ENCODE measurements at places on chromosomes 5 and 9.

- no peak for DNase-seq
Measured at GRCh38 chr5:69033690-69034089, 60.1 kb upstream of the SLC30A5 start.

DNA sequence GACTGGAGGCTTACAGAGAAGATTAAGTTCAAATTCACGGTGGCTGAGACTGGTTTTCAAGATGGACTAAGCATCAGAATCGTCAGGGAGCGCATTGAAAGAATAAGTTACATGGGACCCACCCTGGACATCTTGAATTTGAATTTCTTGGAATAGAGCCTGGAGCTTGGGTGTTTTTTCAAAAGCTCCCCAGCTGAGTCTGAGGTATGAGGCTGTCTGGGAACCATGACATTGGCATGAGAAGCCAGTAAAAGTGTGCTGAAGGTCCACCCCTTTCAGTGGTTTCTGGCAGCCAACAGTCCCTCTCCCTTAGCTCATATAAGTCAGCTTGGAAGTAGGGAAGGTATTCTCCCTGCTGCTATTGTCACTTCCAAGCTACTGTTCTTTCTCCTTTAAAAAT lies 97.8 kb downstream of the MAST4 start:
- no peak for DNase-seq

- no peak for DNase-seq
Measured at GRCh38 chr5:37881359-37881758, 41.5 kb upstream of the GDNF start.

- DNase-seq: peak; percentile 73
Measured at GRCh38 chr5:43075319-43076293, 35.5 kb upstream of the ANXA2R start.

DNA sequence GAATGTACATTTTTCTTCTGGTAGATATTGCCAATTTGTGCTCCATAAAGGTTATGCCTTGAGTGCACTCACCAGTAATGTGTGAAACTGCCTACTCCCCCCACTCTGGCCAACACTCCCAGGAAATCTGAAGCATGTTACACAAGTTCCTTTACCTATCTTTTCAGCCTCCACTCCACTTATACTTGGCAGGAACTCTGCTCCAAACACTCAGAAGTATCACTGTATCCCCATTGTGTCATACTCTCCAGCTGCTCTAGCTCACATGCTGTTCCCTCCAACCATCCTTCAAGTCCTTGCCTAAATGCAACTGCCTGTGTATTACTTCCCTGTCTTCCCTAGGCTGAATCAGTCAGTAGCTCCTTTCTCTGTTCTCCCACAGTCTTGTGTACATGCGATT lies 28.3 kb downstream of the POU4F3 start:
- DNase-seq: peak; percentile 4

DNA sequence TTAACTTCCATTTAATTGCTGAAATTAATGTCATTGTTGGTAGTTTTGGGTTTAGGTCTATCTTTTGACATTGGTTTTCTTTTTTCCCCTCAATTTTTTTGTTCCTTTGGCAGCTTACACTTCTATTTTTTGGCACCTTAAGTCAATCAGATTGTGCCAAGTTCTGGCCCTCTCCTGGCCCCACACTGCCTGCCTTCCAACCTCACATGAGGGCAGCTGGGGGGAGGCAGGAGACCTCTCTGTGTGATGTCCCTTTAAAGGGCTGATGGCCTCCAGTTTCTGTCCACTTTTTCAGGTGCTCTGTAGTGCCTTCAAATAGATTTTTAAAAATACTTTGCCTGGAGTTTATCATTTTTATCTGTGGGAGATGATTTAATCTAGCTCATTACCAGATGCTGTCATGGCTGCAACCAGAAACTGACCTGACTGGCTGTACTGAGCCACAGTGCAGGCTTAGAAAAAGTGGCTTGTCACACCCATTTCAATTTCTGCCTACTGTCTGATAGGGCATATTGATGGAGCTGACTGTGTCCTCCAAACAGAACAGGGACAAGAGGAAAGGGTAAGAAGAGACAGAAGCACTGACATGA lies 196.6 kb downstream of the FANCC start:
- no peak for DNase-seq

DNA sequence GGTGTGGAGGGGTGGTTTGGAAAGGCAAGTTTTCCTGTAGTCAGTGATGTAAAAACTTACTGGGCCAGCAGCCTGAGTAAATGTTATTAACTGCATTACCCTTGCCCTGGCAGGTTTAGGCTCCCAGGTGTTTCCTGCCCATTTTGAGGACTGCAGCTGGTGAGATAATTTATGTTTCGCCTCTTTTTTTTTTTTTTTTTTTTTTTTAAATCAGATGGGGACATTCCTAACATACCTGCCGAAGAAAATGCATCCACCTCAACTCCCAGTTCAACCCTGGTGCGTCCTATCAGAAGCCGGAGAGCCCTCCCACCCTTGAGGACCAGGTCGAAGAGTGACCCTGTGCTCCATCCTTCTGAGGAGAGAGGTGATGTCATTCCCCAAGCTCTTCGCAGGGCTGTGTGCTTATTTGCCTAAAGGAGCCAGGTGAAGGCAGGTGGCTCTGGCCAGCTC lies 60.6 kb downstream of the ENTREP1 start:
- DNase-seq: no peak

DNA sequence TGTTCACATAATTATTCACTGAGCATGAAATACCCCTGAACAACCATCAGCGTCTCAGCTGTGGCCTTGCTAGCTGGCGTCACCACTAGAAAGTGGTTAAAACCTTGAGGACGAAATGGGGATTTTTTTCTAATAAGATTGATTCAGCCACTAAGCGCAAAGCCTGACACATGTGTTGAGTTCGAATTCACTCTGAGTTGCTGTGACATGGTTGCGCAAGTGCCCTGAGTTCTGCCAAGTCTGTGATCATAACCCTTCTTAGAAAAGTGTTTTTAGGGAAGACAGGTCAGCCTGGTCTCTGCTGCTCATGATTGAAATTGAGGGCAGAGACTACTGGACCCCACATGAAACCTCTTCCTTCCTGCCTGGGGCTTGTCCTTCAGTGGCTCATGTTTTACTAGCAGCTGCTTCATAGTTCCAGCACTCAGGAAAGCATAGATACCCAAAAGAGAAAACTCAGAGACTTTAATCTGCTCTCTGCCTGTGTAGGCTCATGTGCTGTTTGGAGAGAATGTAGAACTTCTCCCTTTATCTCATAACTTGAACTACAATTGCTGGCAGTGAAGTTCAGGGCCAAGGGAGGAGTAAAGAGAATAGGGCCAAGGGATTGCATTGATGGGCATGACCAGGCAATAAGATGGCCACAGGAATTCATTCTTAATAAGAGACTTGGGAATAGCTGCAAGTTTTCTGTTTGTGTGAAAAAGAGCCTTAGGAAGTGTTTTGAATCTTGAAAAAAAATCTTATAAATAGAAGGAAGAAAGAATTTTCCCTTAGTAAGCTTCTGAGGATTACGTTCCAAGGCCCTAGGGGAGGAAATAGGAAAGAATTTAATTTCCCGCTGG lies 66.8 kb upstream of the CXCL14 start:
- DNase-seq: no peak

GRCh38 chr9:127059765-127060361 lies 62.6 kb downstream of the ANGPTL2 start:
- DNase-seq: no peak

GRCh38 chr9:97039514-97039860 lies 545 bp upstream of the CTSV start:
- DNase-seq: peak; percentile 41

- DNase-seq: no peak
Measured at GRCh38 chr5:77850536-77851175, 74.5 kb upstream of the TBCA start.

DNA sequence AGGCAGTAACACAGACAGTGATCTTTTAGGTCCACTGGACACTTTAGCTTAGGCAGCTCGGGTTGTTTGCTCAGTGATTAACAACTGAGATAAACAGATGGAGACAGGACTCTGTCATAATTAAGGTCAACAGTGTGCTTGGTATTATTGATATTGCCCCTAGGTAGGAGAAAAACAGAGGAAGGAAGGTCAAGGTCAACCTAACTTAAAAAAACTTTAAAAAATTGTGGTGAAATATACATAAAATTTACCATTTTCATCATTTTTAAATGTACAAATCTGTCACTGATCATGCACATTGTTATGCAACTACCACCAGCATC lies 2.1 kb upstream of the HSPA4 start:
- no peak for DNase-seq

- no peak for DNase-seq
Measured at GRCh38 chr5:174337276-174338184, 292.0 kb downstream of the NSG2 start.

GRCh38 chr5:56356121-56356835 lies 123.1 kb upstream of the ANKRD55 start:
- no peak for DNase-seq

GRCh38 chr9:532707-533106 lies 308.8 kb upstream of the DMRT1 start:
- DNase-seq: no peak

DNA sequence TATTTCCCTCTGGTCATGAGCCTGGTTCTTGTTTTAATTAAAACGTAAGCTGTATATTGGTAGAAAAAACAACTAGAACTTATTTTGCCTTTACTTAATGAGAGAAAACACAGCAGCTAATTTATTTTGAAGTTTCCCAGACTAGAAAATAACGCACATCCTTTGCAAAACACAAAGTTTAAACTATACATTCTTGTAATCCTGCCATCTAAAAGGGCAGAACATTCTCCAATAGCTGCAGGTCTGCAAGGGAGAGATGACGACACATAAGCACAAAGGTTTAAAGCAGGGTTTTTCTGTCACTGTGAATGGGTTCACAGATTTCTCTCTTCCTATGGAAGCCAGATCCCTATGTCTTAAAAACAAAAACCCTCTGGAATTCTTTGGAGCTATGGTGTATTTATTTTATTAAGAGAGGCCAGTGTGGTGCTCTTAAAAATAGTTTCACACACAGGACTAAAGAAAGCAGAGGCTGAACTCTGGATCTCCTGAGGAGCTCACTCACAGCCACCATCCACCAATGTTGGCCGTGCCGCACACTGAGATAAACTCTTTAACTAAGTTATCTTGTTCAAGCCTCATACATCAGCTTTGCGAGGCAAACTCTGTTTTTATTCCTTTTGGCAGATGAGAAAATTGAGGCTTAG lies 82.4 kb downstream of the SNCAIP start:
- DNase-seq: no peak

GRCh38 chr9:20559231-20559890 lies 62.9 kb downstream of the MLLT3 start:
- no peak for DNase-seq

- DNase-seq: no peak
Measured at GRCh38 chr5:139215107-139215975, 17.2 kb upstream of the SIL1 start.

- no peak for DNase-seq
Measured at GRCh38 chr9:34514401-34514800, 8.4 kb downstream of the ENHO start.

- no peak for DNase-seq
Measured at GRCh38 chr5:16582081-16582480, 34.7 kb downstream of the RETREG1 start.

DNA sequence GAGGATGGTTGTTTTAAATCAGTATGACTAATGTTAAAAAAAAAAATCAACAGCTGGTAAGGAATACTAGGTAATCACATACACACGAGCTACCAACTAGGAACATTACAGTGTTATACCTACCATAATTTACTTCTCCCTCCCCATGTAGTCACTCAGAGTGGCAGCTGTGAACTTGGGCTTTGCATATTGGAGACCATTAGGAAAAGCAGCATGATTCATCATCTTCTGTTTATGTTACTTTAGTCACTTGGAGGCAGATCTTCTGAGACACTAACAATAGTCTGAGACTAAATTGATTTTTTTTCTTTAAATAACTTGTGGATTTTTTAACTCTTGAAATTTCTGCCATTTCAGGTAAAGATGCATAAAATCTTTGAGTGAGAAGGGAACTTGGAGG lies 141.5 kb upstream of the NR4A3 start:
- DNase-seq: peak; percentile 87

DNA sequence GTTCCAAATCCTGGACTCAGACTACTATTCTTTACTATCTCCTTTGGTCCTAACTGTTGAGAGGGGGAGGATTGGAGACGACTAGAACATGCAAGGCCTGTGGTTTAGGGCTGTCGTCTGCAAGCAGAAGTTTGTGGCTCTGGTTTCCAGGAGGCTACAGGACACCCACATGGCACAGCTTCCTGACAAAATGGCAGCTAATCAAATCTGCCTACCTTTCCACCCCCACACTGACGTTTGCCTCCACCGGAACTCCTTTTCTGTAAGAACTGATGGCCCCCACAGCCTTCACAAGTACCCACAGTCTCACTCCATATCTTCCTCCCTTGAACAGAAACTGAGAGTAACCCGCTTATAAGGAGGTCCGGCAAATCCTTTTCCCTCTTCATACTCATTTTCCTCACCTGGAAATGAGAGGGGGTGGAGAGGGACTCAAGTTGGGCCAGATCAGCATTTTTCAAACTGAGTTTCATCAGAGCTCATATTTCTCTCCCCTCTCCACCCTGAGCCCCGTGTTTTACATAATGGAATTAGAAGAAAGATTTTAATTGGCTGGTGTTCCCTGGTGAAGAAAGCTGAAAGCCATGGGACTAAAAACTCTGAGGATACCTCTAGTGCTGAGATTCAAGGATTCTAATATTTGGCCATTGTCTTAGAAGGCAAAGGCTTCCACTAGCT lies 5.2 kb downstream of the SLC31A2 start:
- DNase-seq: peak; percentile 15

DNA sequence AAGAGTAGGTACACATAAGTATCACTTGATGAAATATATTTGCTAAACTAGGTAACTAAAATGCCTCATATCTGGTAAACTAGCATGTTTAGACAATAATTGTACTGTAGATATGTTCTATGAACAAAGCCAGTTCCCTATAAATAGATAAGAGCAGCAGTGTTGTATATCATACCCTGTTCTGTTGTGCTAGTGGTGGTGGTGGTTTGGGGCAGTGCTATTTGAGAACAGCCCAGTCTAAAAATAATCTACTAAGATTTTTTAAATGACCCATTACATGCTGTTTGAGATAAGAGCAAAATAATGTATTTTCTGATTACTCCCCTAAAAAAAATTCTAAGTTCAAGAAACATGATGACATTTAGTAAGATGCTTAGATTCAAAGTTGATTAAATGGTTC lies 829.2 kb upstream of the DMAC1 start:
- DNase-seq: no peak

DNA sequence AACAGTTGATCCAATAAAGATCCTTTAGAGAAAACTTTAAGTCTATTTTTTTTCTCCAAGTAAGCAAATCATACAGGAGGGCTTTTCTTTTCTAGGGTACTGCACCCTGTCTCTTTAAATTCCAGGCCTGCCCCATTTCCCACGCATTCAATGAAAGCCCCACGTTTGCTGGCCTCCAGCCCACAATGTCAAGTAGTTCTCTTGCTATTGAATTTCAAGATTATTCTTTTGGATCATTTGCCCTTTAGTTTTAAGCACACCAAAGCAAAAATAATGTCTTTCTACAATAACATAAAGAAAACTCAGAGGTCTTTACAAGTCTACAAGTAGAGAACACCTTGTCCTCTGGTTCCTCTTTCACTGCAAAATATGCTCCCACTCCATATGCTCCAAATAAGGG lies 15.6 kb downstream of the MLLT3 start:
- no peak for DNase-seq

Measured in LHCN-M2 (cell line).